ENCODE measurements at places on chromosomes 12 and 14.
A peak's percentile ranks its signal among the peaks of the same experiment; 100 is the strongest.

- DNase-seq, result no peak
Measured at GRCh38 chr14:101083564-101084435, 180.3 kb upstream of the RTL1 start.

DNA sequence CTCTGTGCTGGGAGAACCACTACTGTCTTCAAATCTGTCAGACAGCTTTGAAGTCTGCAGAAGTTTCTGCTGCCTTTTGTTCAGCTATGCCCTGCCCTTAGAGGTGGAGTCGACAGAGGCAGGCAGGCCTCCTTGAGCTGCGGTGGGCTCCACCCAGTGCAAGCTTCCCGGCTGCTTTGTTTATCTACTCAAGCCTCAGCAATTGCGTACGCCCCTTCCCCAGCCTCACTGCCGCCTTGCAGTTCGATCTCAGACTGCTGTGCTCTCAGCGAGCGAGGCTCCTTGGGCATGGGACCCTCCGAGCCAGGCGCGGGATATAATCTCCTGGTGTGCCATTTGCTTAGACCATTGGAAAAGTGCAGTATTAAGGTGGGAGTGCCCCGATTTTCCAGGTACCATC lies 25.1 kb upstream of the KLRB1 start:
- DNase-seq, result no peak

- no peak for DNase-seq
Measured at GRCh38 chr14:75077794-75078193, 8.4 kb downstream of the ZC2HC1C start.

DNA sequence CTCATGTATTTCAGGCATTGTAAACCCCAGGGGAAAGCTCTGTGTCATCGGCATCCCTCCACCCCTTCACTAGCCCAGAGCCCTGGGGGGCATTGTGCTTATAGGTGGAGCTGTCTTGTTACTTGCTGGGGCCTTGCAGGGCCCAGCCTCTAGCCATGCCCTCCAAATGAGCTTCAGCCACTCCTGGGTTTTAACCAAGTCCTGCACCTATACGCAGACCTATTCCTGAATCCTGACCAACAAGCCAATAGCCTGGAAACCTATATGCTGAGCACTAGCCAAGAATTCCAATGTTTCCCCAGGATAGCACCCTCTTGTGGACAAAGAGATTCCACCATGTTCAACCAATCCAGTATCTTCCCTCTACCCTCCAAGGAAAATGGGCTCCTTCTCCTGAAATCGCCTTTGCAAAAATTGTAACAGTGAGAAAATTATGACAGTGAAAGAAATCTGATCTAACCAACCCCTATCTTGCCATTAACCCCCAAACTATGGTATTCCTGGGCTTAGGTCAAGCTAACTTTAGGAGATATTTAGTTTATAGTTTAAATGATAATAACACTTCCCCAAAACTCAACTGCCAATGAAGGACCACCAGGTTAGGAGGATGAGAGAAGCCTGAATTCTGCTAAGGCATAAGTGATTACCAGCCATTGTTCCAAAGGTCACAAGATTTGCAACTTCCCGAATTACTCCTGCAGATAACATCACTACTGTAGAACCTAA lies 55.5 kb downstream of the TTC7B start:
- DNase-seq, result peak; percentile 15

DNA sequence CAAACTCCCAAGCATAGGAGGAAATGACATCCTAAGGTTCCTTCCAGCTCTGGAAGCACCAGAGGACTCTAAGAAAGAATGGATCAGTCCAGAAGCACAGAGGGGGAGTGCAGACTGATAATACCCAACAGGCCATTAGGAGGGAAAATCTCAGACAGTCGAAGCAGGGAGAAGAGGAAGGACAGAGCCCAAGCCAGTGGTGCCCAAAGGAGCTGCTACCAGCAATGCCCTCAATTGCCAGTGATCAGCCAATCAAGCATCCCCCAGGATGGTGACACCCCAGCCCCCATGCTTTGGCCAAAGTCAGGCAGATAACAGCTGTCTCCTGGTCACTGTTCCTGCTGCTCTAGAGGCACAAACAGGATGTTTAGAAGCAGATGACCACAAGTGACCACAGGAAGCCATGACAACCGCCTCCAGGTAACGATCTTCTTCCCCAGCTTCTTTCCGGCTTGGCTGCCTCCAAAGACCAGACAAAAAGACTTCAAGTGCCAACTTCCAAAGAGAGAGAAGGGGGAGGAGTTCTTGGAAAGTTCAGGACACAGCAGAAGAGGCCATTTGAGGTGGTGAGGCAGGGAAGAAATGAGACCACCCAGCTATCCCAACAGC lies 16.2 kb downstream of the PXN start:
- DNase-seq, result no peak

DNA sequence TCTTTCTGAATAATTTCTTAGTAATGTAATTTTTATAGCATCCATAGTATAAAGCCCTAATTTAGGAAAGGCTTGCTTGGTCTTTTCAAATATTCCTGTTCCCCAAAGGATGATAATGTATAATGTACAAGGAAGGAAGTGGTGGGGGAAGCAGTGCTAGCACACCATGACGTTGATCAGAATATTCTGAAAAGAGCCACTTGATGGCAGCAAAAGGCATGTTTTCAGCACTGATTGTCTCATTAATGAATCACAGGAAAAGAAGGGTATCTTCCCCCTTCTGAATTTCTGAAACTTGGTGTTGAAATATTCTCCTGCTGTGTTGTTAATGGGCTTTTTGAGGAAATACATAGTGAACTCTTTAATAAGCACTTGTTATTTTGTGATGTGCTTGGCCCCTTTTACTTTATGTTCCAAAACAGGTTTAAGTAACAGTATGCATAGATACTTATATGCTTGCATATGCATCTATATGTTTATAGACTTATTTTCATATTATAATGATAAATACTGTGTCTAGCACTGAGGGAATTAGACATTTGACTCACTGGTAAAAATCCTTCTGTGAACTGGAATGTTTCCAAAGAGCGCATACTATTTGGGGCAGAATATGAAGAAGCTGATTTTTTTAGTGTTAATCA lies 122.0 kb downstream of the TMEM117 start:
- DNase-seq, result peak; percentile 37

- no peak for DNase-seq
Measured at GRCh38 chr12:124086299-124086898, 113.4 kb downstream of the ZNF664 start.

DNA sequence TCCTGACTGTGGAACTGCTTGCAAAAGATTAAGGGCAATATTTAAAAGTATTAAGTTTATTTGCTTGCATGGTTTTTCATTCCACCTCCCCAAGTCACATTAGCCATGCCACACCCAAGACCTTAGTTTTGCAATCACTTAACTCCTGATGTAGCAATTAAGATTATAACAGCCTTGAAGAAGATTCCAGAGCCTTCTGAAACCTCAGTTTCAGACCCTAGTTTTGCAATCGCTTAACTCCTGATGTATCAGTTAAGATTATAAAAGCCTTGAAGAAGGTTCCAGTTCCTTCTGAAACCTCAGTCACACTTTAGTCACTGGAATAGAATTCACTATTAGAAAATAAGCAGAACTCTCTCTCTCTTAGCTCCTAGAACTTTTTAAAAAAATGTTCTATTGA lies 42.7 kb upstream of the DCN start:
- no peak for DNase-seq

GRCh38 chr12:113231235-113232088 lies 10.2 kb downstream of the TPCN1 start:
- no peak for DNase-seq

GRCh38 chr12:132422381-132423043 lies 67.4 kb upstream of the FBRSL1 start:
- DNase-seq, result no peak

GRCh38 chr14:45793081-45793480 lies 540.1 kb upstream of the MIS18BP1 start:
- DNase-seq, result no peak

DNA sequence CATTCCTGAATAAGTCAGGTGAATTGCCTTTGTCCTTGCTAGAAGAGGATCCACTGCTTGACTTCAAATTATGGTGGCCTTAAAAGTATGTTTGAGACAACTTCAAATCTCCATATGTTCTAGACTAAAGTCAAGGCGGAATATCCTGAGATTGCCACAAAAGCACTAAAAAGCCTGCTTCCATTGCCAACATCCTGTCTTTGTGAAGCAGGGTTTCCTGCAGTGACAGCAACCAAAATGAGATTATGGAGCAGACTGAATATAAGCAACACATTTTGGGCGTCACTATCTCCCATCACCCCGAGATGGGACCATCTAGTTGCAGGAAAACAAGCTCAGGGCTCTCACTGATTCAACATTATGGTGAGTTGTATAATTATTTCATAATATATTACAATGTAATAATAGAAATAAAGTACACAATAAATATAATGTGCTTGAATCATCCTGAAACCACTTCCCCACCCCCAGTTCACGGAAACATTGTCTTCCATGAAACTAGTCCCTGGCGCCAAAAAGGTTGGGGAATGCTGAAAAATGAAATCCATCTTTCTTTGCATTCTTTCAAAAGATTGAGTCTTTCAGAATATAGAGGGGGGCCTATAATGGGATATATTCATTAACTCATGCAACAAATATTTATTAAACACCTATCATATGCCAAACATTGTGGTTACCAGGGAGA lies 143.7 kb downstream of the GPHN start:
- DNase-seq, result no peak

DNA sequence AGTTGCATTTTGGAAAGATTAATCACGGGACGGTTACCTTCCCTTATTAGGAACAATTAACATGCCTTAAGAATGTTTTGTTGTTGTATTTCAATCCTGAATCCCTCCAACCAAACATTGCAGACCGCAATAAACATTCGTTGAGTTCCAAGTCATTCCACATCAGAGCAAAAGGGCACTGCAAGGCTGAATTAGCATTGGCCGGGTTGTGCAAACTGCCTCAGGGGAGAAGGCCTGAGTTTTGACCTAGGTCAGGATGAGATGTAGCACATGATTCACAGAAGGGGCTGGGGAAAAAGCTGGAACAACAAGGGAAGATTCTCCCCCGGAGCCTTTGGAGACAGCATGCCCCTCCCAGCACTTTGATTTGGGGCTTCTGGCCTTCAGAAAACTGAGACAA lies 82.1 kb upstream of the BDKRB2 start:
- DNase-seq, result no peak

Measured in CD4-positive, alpha-beta T cell treated with Interleukin-10 for 1 hour (primary cell).